CD8-positive, alpha-beta T cell (primary cell): ENCODE measurements at places on chromosomes 4 and X.
A peak's percentile ranks its signal among the peaks of the same experiment; 100 is the strongest.

GRCh38 chr4:141388481-141388880 is 167.8 kb downstream of the ZNF330 start:
- no peak for DNase-seq

DNA sequence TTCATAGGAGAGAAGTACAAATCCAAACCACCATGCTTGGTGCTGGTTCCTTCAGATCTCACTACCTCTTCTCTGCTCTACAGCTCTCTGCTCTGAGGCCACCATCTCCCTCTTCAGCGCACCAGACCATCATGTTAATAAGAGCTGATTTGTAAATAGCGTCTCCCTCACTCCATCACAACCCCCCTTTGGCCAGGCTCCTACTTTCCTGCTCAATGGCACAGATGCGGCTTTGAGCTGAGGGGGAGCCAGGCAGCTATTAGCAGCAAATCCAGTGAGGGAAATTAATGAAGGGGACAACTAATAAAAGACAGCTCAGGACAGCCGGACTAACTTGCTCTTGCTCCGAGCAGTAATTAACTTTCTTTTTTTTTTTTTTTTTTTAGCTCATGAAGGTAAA is 13.1 kb downstream of the NEUROG2 start:
- DNase-seq = no peak

- no peak for DNase-seq
Measured at GRCh38 chr4:18529482-18529881, 507.9 kb upstream of the LCORL start.

- DNase-seq = no peak
Measured at GRCh38 chr4:84159762-84160161, 339.3 kb downstream of the NKX6-1 start.

- DNase-seq = peak; percentile 1
Measured at GRCh38 chr4:79820427-79820826, 252.6 kb downstream of the ANTXR2 start.

DNA sequence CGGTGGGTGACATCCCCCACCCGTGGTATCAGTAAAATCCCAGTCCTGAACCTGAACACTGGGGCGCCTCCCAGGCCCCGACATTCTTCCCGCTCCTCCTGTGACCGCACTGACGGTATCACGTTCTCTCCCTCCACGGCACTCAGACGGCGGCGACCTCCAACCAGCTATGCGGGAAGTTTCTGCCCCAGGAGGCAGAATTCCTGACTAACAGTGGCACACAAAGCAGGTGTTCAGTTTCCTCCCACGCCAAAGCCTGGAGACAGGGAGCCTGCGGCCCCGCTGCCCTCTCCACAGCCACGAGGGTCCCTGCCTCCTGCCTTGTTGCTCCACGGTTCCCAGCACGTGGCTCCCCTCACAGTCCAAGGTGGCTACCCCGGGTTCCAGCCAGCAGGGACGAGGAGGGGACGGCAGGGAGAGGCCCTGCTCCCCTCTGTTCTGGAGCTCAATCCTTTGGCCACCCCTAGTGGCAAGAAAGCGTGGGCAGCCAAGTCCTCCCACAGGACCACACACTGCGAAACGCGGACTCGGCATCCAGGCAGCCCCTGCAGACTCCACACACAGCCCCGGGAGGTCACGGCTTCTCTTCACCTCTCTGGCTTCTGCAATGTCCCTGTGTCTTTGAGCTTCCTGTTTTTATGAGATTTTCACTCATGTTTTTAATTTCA is 15.2 kb downstream of the CTBP1 start:
- no peak for DNase-seq

GRCh38 chr4:120018786-120019185 is 47.9 kb downstream of the MAD2L1 start:
- no peak for DNase-seq

- DNase-seq = no peak
Measured at GRCh38 chr4:86034616-86035015, 325.2 kb downstream of the MAPK10 start.

DNA sequence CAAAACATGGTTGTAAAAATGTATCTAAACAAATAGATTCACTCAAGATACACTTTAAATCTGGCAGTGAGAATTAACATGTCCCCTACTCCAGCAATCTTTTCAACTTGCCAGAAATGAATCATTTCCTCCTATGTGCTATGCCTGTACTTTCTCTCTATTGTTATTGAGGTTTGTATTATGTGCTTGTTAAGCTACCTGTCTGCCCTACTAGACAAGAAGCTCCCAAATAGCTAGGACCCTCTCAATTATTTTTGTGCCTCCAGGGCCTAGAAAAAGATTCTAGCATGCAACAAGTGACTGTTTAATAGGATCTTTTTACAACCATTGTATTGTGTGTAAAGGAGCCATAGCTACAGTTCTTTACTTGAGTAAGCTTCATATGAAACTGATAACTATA is 3.5 kb upstream of the SAP30 start:
- DNase-seq = no peak

- DNase-seq = peak; percentile 10
Measured at GRCh38 chr4:140252141-140252741, 98.3 kb upstream of the MAML3 start.

DNA sequence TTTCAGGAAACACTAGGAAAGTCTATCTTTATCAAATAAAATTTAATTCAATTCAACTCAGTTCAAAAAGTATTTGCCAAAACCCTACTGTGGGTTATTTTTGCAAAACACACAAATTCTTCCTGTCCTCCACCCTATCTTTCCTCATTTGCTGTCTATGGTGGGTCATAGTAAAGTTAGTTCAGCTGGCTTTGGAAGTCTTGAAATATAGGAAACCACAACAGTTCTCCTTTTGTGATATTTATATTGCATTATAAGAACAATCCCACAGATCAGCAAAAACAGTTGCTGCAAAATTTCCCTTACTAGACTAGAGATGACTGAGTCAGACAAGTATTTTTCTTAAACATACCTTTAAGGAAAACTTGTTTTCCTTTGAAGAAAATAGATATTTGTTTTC is 22.2 kb downstream of the CYBB start:
- no peak for DNase-seq

DNA sequence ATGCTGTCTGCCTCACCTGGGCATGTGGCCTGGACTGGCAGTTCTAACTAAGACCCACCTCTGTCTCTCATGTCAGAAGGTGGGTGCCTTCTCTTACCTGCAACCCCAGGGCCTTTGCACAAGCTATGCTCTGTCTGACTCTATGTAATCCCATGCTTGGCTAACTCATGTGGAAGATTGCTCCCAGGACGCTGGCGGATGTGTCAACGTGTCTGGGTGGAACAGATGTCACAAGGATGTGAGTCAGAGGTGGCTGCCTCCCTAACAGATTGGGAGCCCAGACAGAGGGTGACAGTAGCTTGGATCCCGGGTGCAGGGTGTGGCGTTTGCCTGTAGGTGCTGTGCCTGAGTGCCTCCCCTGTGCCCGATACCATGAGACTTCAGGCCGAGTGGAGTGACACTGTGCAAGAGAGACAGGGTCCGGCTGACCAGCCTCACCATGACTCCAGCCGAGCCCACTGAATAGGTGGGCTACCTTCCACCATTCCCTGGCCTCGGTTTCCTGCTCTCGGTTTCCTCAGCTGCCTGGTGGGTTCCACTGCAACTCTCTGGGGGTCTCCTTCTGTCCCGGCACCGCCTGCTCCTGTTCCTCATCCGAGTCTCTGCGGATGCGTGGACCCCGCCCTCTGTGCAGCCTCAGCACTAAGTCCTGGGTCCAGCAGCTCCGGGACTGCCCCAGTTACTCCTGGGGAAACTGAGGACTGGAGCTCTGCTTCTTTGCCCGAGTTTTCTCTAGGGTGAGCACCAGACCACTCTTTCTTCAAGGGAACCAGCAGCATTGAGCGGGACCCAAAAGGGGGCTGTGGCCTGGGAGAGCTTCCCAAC is 11.0 kb downstream of the SH3BP2 start:
- DNase-seq = peak; percentile 14

DNA sequence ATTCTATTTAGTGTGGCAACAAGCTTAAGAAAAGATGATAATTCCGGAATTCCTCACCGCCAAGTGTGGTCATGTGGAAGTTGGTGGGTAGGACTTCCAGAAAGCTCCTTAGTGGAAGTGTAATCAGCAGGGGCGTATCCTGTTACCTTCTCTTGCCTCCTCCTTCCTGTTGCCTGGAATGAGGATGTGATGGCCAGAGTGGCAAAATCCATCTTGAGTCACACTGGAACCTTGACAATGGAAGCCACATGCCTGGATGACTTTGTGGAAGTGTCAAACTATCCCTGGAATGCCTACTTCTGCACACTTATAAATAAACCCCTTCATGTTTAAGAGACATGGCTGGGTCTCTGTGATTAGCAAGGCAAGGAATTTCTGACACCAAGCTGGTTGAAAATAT is 191.0 kb downstream of the PRDM5 start:
- no peak for DNase-seq

- no peak for DNase-seq
Measured at GRCh38 chr4:48244665-48245064, 25.0 kb downstream of the TEC start.
